CD4-positive, CD25-positive, alpha-beta regulatory T cell (primary cell): ENCODE measurements at places on chromosomes 6 and 20.

GRCh38 chr20:40336533-40336932, 352.5 kb downstream of the MAFB start:
- no peak for DNase-seq

GRCh38 chr6:125904871-125905270, 51.7 kb upstream of the HINT3 start:
- DNase-seq, result no peak

DNA sequence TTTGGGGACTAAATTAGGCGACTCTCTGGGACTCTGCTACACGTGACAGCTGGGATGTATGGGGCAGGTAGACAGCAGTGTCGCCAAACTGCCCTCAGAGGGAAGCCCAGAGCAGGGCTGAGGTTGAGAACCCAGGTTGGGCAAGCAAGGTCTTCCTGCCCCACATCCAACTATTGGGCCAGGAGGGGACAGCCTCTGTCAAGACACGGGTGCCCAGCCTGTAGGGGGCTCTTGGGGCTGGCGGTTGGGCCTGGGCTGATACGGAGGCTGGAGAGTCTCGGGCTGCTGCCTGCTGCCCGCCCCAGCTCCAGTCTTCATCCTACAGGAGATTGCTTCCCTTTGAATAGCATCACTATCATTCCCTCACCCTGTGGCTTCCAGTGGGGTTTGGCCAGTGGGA, 33.3 kb downstream of the CPNE5 start:
- DNase-seq, result no peak

DNA sequence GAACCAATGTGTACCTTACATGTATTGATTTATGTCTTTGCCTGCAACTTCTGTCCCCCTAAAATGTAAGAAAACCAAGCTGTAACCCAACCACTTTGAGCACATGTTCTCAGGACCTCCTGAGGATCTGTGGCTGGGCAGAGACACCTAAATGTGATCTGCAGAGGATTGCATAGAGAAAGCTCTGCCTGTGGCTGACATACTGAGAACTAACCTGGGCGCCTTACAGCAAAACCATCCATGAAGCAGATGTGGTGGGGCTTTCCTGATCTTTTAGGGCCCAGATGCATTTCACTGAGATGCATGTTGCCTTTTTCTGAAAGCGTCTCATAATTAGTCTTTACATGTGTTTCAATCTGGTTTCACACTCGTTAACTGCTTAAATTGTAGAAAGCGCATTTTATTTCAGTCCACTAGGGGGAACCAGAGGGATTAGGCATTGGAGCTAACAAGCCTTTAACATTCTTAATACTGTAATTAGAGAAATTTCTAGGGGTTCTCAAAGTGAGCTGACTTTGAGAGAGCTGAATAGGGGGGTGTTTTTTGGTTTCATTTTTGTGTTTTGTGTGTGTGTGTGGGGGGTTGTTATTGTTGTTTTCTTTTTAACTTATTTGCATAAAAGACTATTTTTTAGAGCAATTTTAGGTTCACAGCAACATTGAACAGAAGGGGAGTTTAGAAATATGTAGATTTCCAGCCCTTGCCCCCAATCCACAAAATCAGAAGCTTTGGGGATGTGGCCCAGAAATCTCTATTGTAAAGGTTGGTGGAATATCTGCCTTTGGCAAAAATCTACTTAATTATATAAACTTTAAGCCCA, 50.9 kb upstream of the FAM184A start:
- DNase-seq, result peak; percentile 59

- no peak for DNase-seq
Measured at GRCh38 chr20:43092386-43093088, 97.2 kb downstream of the PTPRT start.

DNA sequence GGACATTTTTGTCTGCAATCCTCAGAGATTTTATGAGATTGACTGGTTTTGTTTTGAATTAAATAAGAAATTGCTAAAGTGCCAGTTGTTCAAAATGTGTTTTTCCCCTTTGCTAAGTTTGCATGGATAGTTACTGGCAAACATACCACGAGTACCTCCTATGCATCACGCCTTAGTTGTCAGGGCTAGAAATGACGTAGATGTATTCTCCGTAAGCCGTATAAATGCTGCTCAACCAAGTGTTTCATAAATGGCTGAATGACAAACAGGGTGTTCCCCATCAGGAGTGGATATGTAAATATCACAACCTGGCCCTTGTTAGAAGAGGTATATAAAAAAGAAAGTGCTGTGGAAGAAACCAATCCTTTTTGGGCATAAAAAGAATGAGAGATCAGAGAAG, 341.1 kb upstream of the ZFP64 start:
- DNase-seq, result no peak

DNA sequence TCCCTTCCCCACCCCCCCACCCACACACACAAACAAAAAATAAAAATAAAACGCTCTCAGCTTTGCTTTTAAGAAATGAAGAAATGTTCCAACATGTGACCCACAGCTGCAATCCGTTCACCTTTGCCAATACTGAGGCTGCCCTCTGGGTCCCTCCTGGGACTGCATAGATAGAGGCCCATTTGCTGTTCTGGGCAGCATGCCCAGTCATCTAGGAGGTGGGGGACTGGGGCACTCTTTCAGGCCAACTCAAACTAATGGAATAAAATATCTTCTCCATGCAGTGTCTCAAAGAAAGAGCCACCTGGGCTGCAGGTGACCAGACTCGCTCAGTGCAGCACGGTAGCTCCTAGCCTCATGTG, 79.9 kb downstream of the SLC22A3 start:
- DNase-seq, result no peak

DNA sequence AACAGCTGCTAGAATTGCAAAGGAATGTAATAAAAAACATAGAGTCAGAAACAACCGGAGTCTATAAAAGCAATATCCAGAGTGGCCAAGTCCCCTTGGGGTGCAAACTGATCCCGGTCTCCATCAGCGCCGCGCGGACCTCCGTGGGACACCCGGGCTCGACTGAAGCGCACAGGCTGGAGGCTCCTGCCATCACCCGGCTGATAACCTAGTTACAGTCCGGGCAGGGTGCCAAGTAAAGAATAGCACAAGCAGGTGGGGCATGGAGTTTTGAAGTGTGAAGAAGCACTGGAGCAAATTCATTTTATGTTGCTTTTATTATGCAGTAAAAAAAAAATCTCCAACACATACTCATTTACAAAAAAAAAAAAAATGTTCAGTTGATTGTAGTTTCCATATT, 205.1 kb upstream of the GMDS start:
- DNase-seq, result no peak

DNA sequence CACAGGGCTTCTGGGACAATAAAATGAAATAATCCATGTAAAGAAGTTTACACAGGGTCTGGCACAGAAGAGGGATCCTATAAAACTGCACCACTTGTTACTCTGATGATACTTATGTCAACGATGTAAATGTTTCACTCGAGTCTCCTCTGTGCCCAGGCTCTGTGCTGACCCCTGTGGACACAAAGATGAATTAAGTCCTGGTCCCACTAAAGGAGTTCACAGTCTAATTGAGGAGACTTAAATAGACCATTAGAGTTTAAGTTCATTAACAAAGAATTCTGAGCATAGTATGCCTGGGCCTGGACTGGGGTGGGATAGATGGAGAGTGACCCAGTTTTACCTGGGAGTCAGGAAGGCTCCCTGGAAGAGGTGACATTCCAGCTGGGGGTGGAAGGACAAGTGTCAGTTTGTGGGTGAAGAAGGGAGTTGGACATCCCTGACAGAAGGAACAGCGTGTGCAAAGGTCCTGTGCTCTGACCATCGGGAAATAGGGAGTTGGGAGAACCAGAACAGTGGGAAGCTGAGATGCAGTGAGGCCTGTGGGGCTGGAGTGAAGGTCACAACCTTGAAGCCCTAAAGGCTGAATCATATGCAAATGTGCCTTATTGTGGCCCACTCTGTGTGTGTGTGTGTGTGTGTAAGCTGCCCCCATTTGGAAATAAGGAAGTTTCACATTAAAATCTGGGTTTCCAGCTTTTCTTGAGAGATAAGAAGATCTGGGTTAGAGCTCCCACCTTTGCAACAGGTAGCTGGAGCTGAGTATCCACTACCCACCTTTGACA, 1.1 kb downstream of the OCSTAMP start:
- DNase-seq, result no peak

GRCh38 chr6:17957904-17958620, 29.4 kb downstream of the KIF13A start:
- DNase-seq, result no peak

GRCh38 chr6:22883061-22883717, 313.8 kb downstream of the HDGFL1 start:
- no peak for DNase-seq

- no peak for DNase-seq
Measured at GRCh38 chr20:8454137-8454712, 322.2 kb downstream of the PLCB1 start.

GRCh38 chr6:100126790-100127484, 132.9 kb upstream of the MCHR2 start:
- DNase-seq, result peak; percentile 4

GRCh38 chr20:10777710-10778109, 103.9 kb upstream of the JAG1 start:
- DNase-seq, result no peak

GRCh38 chr6:71153755-71154325, 134.8 kb upstream of the OGFRL1 start:
- no peak for DNase-seq

- DNase-seq, result no peak
Measured at GRCh38 chr6:141688916-141689315, 443.8 kb upstream of the GJE1 start.

- DNase-seq, result no peak
Measured at GRCh38 chr20:56716806-56717205, 87.7 kb downstream of the TFAP2C start.

DNA sequence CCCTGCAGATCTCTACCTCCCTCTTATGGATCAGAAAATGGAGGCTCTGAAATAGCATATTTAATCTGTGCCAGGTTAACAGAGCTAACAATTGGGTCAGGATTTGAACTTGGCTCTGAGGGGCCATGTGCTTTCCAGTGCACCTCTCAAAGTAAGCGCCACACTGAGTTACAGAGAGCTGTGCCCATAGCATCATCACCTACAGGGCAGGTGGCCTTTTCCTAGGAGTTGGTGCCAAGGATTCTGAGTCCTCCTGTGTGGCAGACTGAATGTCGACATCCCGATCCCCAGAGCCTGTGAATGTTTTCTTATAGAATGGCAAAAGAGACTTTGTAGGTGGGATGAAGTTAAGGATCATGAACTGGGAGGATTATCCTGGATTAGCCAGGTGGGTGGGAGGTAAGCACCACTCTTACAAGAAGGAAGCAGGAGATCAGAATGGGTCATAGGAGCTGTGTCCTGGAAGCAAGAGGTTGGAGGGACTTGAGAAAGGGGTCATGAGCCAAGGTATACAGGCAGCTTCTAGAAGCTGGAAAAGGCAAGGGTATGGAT, 68.0 kb upstream of the TBC1D7 start:
- DNase-seq, result no peak

DNA sequence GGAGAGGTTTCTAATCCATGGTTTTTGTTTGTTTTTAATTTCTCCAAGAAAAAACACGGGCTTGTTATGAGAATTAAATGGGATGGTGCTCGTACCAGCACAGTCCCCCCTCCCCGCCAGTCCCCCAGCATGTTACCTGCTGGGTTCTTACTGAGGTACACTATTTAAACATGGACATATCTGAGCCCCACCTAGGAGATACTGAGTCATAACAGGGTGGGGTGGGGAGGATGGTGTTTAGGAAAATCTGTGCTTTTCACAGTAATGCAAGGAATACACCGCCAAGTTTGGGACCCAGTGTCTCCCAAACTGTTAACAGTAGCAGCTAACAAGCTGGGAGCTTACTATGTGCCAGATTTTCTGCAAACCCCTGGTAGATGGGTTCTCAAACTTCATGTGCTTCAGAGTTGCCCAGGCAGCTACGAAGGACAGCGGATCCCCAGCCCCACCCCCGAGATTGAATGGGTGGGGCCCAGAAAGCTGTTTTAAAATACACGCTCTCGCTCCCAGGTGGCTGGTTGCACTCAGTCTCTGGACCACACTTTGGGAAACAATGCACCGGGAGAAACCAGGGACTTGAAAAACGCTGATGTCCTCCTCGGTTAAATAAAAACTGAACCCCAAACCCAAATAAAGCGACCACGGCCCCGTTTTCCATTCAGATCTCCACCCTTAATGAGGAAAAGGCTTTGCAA, 995 bp downstream of the ZFP64 start:
- DNase-seq, result peak; percentile 66

DNA sequence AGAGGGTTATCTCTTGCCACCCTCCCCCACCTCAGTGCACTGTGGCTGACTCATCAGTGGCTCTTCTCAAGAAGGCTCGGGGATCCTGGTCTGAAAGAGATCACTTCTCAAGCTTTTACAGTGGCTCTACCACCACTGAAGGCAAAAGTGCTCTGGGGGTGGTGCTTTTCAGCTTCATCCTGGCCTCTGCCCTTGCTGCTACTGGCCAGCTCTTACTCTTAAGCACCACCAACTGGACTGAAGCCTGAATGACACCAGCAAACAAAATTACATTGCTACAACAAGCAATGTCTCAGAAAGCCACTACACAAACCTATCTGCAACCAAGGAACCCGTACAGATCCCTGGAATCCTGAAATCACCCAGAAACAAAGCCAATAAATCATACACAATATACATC, 402.1 kb downstream of the EPHA7 start:
- no peak for DNase-seq

DNA sequence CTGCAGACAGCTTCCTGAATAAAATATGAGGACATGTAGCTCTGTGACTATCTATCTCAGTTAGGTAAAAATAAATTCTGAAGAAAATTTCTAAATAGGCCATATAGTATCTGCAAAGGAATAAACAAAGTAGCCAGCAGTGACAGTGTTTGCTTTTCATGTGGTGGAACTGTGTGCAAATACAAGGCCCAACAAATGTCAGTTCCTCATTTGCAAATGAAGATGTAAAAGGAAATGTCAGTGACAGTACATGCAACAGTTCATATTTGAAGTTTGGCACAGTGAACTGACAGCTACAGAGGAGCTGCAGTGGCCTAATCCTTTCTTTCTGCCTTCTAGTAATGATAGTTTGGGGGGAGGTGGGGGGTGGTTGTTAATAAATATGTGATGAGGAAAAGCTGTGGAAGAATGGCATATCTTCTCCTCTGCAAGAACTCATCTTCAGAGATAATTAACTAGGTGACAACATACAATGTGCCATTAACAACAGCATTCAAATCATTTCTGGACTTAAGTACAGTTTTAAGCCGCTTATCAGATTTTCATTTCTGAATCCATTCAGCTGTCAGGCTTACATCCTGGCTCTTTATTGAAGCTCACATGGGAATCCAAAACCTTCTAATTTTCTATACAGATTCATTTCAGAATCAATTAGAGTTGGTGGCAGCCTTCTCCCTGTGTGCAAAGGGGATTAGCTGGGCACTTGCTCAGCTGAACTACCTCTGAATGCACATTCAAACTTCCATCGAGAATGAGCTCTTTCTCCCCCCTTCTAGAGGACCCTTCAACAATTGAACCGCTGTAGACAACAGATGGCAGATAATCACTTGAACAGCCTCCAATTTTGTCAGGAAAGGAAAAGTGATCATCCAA, 1059.0 kb upstream of the EPHA7 start:
- DNase-seq, result no peak
